Esophagus squamous epithelium (tissue), 5 donors: ENCODE measurements at places on chromosomes 5 and 9.

GRCh38 chr5:158212237-158212636 is 353.3 kb upstream of the CLINT1 start:
- H3K27me3 ChIP-seq: no peaks in the 10 kb centered on the region
- no peaks in the 10 kb centered on the region for H3K36me3 ChIP-seq
- no peaks in the 10 kb centered on the region for H3K4me1 ChIP-seq
- no peak for DNase-seq
- no peak overlapping the region for H3K27ac ChIP-seq

GRCh38 chr9:68996462-68996861 is 17.5 kb downstream of the PRKACG start:
- no peaks in the 10 kb centered on the region for H3K36me3 ChIP-seq
- no peak overlapping the region for H3K27ac ChIP-seq

DNA sequence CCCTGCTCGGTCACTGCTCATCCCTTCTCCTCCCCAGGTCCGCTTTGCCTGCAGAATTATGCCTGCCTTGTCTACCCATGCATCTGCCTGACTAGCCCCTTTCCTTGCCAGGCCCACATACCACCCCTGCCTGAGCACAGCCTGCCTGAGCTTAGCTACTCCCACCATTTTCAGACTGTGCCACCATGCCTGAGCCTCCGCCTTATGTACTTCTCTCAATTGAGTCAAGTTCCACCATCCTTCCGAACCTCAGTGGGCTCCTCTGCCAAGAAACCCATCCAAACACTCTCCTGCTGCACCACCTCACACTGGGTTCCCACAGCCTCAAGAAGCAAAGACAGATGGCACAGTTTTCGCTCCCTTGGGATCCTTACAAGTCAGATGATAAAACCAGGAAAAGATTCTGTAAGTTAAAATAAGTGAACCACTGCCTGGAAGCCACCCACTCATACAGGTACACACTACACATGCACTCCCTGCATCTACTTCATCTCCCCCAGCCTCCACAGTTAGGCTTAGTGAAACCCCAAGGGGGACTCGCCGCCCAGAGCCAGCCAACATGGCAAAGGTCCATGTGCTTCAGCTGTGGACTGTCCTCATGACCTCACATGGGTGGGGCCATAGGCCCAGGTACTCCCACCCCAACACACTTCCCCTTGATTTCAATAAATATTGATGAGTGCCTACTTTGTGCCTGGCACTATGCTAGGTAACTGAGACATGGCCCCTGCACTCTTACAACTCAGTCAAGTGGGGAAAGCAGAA is 23.1 kb downstream of the P4HA2 start:
- no peaks in the 10 kb centered on the region for H3K27me3 ChIP-seq
- no peak for DNase-seq
- H3K36me3 ChIP-seq: no peaks in the 10 kb centered on the region
- H3K27ac ChIP-seq: no peak overlapping the region

- H3K36me3 ChIP-seq: no peaks in the 10 kb centered on the region
- H3K4me1 ChIP-seq: no peaks in the 10 kb centered on the region
- no peak overlapping the region for H3K27ac ChIP-seq
- H3K27me3 ChIP-seq: no peaks in the 10 kb centered on the region
- DNase-seq: no peak
These were observed 162.6 kb downstream of the TAF11L14 start for GRCh38 chr5:17796757-17797396.

DNA sequence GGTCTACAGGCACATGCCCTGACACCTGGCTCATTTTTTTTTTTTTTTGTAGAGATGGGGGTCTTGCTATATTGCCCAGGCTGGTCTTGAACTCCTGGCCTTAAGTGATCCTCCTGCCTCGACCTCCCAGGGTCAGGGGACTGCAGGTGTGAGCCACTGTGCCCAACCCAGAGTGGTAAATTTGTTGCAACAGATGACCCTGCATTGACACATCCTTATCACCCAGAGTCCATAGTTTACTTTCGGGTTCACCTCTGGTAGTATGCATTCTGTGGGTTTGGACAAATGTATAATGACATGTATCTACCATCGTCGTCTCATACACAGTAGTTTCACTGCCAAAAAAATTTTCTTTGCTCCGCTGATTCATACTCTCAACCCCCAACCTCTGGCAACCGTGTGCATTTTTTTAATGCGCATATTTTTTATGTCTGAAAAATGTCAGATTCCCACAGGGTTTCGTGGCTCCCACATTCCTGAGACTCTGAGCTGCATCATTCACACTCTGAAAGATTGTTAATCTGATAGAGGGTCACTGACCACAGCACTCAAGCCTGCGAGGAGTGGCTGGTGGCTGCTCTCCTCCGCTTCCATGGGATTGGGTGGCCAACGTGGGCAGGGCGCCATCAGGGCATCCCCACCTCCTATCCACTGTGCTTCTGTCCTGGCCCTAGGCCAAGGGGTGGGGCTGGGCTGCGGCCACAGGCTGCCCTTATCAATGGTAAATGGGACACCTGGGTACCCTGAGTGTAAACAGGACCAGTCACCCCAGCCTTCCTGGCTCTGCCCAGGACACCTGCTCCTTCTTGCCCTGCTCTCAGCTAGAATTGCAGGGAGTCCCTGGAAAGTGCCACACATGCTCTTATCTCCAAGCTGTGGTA is 9.6 kb downstream of the NDST1 start:
- peaks cover 6% of the 10 kb centered on the region for H3K36me3 ChIP-seq
- H3K27ac ChIP-seq: peak overlapping the region; percentile 80
- peaks cover 99% of the 10 kb centered on the region for H3K4me1 ChIP-seq
- H3K27me3 ChIP-seq: no peaks in the 10 kb centered on the region
- H3K4me3 ChIP-seq: no peak overlapping the region

GRCh38 chr5:34455098-34455497 is 201.0 kb upstream of the RAI14 start:
- H3K27ac ChIP-seq: no peak overlapping the region
- no peak overlapping the region for H3K4me3 ChIP-seq
- peaks cover 9% of the 10 kb centered on the region for H3K4me1 ChIP-seq
- H3K27me3 ChIP-seq: no peaks in the 10 kb centered on the region
- no peak for DNase-seq

- no peak for DNase-seq
- no peak overlapping the region for H3K4me3 ChIP-seq
- H3K27ac ChIP-seq: no peak overlapping the region
- no peaks in the 10 kb centered on the region for H3K27me3 ChIP-seq
- peaks cover 77% of the 10 kb centered on the region for H3K36me3 ChIP-seq
These were observed 8.2 kb downstream of the SQSTM1 start for GRCh38 chr5:179828756-179829421.

- H3K36me3 ChIP-seq: no peaks in the 10 kb centered on the region
- H3K27ac ChIP-seq: no peak overlapping the region
- DNase-seq: no peak
These were observed 11.7 kb upstream of the SETX start for GRCh38 chr9:132366481-132366880.

GRCh38 chr5:158601118-158601517 is 498.6 kb downstream of the EBF1 start:
- no peak for DNase-seq
- H3K27ac ChIP-seq: no peak overlapping the region
- H3K4me1 ChIP-seq: no peaks in the 10 kb centered on the region
- H3K27me3 ChIP-seq: no peaks in the 10 kb centered on the region

DNA sequence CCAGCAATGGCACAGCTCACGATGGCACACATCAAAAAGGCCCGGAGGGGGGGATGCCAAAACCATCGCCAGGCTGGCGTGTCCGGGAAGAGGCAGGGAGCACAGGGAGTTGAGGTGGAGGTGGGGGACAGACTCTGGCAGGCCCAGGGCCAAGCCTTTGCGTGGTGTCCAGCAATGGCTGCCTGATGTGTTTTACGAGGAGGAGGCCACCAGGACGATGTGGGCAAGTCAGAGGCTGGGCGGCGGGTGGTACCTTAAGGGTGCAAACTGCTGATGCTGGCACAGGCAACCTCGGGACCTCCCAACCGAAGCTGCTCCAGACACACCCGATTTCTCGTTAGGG is 4.7 kb downstream of the VAV2 start:
- no peak overlapping the region for H3K4me3 ChIP-seq
- no peaks in the 10 kb centered on the region for H3K27me3 ChIP-seq
- no peaks in the 10 kb centered on the region for H3K36me3 ChIP-seq
- H3K27ac ChIP-seq: no peak overlapping the region
- DNase-seq: no peak

DNA sequence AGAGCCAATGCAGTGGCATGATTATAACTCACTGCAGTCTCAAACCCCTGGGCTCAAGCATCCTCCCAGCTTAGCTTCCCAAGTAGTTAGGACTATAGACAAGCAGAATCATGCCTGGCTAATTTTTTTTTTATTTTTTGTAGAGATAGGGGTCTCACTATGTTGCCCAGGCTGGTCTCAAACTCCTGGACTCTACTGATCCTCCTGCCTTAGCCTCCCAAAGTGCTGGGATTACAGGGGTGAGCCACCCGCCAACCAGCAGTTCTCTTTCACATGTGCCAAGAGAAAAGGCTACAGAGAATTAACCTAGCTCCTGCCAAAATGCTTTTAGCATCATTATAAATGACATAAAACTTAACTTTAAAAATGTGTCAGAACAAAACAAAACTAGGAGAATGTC is 8.1 kb downstream of the AK3 start:
- H3K36me3 ChIP-seq: no peaks in the 10 kb centered on the region
- no peaks in the 10 kb centered on the region for H3K27me3 ChIP-seq
- H3K27ac ChIP-seq: no peak overlapping the region
- no peak for DNase-seq
- H3K4me3 ChIP-seq: no peak overlapping the region

DNA sequence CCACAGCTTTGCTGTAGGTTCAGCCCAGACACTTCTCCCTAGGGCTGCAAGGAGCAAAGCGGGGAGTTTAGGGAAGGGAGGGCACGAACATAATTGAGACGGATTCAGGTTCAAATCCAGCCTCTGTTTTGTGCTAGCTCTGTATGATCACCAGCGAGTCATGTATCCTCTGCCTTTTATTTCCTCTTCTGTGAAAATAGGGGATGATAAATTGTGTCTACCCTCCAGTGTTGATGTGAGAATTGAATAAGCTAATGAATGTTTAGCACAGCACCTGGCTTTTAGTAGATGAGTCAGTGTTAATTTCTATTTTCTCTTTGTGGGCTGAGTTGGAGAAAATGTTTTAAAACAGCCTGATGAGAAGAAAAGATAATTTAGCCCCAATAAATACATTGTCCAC is 6.2 kb downstream of the MLANA start:
- no peak overlapping the region for H3K4me3 ChIP-seq
- no peak overlapping the region for H3K27ac ChIP-seq
- H3K4me1 ChIP-seq: no peaks in the 10 kb centered on the region
- no peaks in the 10 kb centered on the region for H3K27me3 ChIP-seq
- DNase-seq: no peak

GRCh38 chr9:127710204-127710783 is 3.5 kb downstream of the CFAP157 start:
- no peak for DNase-seq
- H3K27ac ChIP-seq: no peak overlapping the region

DNA sequence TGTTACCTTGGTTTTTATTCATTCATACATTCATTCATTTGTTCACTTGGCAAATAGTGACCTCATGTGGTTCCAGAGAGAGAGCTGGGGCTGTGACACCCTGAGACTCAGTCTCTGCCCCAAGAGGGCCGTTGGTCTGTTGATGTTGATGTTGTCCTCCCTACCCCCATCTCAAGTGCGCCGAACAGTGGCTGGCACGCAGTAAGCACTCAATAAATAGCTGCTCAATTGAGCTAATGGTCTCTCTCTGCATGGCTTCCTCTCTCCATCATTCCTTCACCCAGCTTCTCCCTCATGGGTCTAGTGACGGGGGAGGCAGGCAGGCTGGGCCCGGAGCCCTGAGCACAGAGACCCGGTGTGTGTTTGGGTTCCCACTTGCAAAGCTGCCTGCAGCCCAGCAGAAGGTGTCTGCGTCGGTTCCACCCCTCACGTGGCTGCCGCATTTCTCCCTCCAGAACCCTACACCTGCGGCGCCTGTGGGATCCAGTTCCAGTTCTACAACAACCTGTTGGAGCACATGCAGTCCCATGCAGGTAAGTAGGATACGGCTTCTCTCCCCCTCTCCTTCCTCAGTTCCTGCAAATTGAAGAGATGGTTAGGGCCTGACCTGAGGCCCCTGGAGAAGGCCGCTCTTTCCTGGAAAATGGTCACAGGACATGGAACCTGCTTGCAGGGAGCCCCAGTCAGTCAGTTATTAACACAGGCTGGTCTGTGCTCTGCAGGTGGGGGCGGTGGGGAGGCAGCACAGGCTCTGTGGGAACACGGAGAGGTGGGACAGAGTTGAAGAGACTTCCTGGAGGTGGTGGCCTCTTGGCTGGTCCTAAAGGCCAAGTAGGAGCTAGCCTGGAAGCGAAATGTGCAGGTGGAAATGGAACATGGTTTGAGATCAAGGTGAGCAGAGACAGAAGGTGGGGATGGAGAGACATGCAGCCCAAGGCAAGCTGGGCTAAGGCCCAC is 42.0 kb downstream of the AMBP start:
- H3K27ac ChIP-seq: no peak overlapping the region
- peaks cover 5% of the 10 kb centered on the region for H3K36me3 ChIP-seq
- H3K4me3 ChIP-seq: no peak overlapping the region
- no peaks in the 10 kb centered on the region for H3K27me3 ChIP-seq

GRCh38 chr9:105054491-105054890 is 126.5 kb upstream of the ABCA1 start:
- no peaks in the 10 kb centered on the region for H3K27me3 ChIP-seq
- no peak overlapping the region for H3K27ac ChIP-seq
- H3K36me3 ChIP-seq: no peaks in the 10 kb centered on the region
- no peak for DNase-seq
- H3K4me3 ChIP-seq: no peak overlapping the region

DNA sequence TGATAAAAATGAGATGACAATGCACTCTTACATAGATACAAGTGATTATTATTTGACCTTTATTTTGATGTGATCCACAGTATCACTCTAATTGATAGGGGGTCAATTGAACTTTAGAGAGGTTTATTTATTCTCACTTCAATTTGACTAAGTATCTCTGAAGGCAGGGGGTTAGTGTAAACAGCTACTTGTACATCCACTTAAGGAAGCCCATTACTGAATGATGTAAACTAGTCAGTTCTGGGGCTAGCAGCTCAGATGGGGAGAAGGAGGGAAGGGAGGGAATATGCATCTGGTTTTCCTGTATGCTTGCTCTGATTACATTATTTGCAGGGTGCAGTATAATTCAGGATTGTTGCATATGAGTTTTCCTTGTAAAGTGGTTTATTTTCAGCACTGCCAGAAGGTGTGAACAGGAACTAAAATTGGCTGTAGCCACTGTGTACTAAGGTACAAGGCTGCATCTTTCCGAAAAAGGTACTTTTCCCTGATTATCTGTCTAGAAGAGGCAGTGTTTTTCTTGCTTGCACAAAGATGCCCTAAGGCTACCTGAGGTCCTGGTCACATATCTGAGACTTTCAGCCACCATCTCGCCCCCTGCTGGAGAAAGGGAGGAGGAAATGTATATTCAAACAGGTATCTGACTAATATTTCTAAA is 51.2 kb downstream of the MRPS27 start:
- DNase-seq: no peak
- H3K36me3 ChIP-seq: no peaks in the 10 kb centered on the region
- H3K4me1 ChIP-seq: no peaks in the 10 kb centered on the region
- no peak overlapping the region for H3K4me3 ChIP-seq
- H3K27me3 ChIP-seq: no peaks in the 10 kb centered on the region
- H3K27ac ChIP-seq: no peak overlapping the region
